GM12878 (cell line): ENCODE measurements at places on chromosomes 2 and 18.

GRCh38 chr18:3998698-3999333 lies 456.3 kb downstream of the DLGAP1 start:
- DNase-seq = no peak

DNA sequence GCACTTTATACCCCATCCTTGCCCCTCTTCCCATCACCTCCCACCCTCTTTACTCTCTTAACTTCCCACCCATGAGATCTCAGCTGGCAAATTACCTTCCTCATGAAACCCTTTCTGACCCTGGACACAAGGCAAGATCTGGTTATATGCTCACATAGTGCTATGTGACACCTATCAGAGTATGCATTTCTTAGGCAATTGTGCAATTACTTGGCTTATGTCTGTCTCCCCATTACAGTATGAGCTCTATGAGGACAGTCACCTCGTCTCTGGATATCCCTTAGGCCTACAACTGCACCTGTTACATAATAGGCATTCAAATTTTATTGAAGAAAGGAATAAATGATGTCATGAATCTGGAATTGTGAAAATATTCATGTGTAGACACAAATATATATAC lies 91.4 kb downstream of the ZNF385B start:
- DNase-seq = no peak

GRCh38 chr2:151760139-151760650 lies 25.9 kb upstream of the NEB start:
- no peak for DNase-seq

GRCh38 chr2:207768168-207768865 lies 1.4 kb downstream of the FZD5 start:
- DNase-seq = no peak

DNA sequence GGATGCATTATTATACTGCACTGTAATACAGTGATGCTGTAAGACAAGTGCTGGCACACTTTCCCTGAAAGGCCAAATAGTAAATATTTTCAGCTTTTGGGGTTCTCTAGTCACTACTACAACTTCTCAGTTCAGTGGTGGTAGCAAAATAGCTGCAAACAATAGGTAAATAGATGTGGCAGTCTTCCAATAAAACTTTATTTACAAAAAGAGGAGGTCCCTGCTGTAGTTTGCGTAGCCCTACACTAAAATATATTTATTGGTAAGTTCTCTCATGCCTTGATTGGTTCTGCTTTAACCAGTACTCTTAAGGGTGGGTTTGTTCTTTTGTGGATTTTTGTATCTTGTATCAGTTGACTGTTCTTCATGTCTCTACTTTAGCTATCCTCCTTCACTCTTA lies 7.8 kb downstream of the GLS start:
- no peak for DNase-seq

DNA sequence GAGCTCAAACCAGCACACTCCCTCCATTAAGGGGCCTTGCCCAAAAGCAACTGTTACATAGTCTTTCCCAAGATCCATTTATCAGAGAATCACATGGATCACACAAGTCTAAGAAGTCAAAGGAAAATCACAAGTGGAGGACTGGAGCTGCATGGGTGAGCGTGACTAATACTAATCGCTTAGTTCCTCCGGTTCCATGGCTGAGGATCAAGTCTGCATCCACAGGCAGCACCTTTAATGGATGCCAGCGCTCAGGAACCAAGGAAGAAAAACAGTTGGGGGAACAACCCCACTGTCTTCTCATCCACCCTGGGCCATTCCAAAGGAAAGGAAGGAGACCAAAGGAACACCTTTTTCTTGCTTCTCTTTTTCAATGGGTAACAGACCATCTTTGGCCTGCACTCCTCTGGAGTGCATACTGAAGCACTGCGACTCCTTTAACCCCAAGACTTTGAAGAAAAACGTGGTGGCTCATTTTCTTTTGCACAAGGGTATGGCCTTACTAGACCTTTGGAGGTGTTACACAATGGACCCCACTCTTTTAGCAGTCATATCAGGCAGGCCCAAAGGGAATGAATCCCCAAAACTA lies 9.2 kb upstream of the WDR33 start:
- no peak for DNase-seq
